Kasumi-1 (cell line): ENCODE measurements at places on chromosomes 12 and 14.

DNA sequence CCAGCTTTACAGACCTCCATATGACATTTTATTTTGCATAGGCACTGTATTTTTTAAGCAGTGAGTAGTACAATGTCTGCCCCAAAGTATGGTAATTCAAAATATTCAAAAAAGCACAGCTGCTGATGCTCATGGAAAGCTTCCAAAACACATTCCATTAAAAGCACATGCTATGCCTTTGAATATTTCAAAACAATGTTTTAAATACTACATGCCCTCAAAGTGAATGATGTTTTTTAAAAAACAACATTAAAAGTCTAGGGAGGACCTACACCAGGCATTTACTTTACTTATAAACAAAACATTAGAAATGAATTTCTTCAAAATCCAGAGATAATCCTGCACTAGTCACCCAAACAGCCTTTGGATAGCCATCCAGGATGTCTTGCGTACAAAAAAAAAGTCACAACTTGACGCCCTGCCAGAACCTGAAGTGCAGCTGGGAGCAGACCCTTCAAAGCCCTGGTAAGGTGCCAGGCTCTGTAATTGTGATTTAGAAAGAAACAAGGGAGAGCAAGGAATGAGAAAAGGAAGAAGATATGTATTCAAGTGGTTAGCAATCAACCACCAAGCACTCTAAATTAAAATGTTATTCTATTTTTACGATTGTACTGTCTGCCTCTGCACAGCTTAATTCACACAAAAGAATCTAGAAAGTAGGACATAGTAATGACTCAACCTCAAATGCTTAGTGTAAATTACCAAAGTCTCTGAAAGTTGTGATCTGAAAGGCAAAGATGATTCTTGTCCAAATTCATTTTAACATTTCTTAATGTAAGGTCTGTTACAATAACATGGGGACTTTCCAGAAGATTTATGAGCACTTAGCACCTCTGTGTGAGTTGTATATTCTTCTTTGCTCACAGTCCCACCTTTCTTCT lies 31.9 kb downstream of the CEP83 start:
- DNase-seq, result no peak

DNA sequence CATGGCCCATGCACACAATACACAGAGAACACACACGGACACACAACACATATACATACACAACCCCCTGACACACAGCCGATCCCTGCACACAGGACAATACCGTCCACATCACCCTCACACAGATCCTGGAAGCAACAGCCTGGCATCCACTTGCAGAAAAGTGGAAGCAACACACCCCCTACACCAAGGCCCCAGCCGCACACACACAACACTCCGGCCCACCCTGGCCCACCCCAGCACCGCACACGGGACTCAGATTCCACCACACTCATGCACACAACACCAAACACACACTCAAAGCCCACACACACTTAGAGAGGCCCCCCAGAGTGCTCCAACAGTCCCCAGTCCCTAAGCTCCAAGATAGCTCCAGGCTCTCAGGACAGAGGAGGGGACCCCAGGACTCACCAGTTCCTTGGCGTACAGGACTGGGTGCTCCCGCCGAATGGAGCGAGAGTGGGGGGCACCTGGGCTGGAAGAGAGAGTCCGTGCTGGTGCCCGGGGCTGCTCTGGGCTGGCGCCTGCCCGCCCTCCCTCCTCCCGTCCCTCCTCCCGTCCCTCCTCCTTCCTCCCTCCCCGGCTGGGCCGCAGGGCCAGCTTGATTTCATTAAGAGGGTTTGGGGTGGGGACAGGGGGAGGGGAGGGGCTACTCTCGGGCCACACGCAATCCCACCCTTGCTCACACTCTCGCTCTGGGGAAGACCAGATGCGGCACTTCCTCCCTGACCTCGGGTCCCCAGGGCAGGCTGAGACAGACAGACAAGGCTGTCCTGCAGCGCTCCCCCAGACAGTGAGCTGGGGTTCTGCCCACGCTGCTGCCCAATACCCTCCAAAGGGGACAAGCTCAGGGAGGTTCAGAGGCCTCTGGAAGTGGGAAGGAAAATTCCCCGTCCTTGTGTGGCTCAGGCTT lies at the start of gene TMEM119:
TSS of gene TMEM119 (minus strand) at position 526 of the 913 bp plus-strand sequence. CDS start 5,701 bp downstream, outside the sequence.
- DNase-seq, result peak; percentile 14

GRCh38 chr12:89909753-89910152 lies 201.1 kb upstream of the ATP2B1 start:
- no peak for DNase-seq

DNA sequence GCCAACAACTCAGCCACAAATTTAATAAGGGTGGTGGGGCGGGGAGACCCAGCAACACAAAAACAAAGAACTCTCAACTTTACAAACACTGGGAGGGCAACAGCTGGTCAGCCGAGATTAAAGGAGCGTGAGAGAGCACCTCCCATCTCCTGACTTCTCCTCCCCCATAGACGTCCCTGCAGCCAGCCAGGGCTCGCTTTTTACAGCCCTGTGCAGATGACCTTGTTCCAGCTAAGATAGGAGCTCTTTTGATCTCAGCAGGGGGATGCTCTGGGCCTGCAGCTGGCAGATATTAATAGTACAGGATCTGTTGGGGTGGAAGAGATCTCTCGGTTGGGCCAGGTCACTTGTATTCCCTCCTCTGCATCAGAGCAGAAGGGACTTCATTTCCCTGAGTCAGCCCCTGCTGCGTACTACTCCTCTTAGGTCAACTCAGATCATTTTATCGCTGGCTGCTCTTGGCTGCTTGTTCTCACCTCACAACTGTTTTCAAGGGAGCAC lies 475.8 kb downstream of the RAD51B start:
- DNase-seq, result no peak

GRCh38 chr14:31297701-31298344 lies 90.2 kb upstream of the HECTD1 start:
- DNase-seq, result no peak
